ENCODE measurements at places on chromosomes 3 and 15.

DNA sequence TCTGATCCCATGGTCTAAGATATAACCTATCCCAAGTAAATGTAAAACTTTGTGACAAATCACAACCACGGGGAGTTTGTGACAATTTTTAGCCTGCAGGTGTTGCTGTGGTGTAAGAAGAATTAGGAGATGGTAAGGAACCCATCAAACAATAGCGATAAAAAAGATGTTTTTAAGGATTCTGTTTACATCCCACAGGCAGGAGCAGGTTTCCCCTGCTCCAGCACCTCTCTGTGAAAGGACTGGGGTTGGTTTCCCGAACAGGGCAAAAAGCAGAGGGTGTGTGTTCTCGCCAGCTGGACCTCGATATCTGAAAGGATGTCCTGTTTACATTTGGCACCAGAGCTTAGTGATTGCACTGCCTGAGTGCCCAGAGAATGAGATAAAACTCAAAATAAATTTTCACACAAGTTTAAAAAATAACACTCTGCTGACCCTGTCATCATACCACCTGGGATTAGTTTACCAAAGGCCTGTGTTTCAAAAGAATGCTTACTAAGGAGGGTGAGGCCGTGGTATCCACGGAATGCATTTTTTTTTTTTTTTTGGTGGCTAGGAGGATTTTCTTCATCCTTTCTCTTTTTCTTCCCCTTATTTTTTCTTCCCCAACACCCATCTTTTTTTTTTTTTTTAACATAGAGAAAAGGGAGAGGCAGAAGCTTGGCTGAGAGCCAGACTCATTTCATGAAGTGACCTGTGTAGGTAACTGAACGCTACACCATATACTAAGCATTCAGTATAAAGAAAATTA, 151.8 kb upstream of the DPH6 start:
- no peak for DNase-seq

DNA sequence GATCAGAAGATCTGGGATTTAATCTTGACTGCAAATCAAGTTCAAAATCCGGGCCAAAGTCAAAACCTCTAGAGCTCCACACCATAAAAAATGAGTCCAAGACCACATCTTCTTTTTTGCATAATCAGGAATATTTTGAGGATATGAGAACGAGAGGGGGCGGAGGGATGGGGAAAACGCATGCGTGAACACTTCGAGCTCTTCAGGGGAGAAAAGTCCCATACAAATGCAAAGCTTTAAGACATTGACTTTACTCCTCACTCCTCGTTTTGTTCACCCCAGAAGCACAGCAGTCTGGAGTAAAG, 68.2 kb downstream of the SUMF1 start:
- no peak for DNase-seq

- DNase-seq: no peak
Observed at GRCh38 chr15:41825572-41826535, 2.0 kb upstream of the JMJD7 start.

DNA sequence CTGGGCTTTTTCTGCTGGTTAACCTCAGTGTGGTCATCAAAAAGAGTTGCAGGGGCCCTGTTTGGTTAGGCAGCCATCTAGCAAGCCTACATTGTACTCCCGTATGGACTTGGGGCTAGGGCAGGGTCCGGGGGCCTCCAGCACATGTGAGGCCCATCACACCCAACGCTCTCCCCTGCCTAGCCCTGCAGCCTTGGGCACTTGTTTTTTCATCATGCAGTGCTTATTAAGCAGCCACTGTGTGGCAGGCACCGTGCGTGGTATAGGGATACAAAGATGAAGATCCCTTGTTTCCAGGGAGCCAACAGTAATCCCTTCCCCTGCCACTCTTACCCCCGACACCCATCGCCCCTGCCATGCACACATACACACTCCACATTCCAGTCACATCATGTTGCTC, 14.2 kb downstream of the MRAS start:
- DNase-seq: no peak

- DNase-seq: no peak
Observed at GRCh38 chr3:114449271-114450007, 155.6 kb downstream of the TIGIT start.
